Activated effector memory CD4-positive, alpha-beta T cell treated with anti-CD3 and anti-CD28 coated beads, Interleukin-2, amount 50 U/mL, for 16 hours (primary cell): ENCODE measurements at places on chromosomes 5 and 9.
A peak's percentile ranks its signal among the peaks of the same experiment; 100 is the strongest.

DNA sequence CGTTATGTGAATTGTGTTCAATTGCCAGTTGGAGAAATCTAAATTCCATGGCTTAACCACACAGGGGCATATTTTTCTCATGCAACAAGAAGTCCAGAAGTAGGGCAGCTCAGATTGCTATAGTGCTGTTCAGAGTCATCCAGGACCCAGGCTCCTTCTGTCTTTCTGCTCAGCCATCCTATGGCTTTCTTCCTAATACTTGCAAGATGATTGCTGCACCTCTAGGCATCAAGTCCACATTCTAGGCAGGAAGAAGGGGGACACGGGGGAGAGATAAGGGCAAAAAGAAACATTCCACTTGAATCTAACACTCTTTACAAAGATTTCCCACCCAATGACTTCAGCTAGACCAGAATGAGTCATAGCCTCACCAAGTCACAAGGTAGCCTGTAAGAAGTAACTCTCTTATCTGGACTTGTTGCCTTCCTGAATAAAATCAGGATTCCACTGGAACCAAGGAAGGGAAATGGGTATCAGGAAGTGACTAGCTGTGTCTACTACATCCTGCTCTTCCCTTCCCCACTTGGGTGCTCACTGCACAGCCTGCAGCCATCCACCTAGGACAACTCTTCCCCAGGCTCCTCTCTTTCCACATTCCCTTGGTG, 5.3 kb downstream of the ERAP2 start:
- no peak for DNase-seq

- no peak for DNase-seq
These were observed 149.7 kb downstream of the ENC1 start for GRCh38 chr5:74490814-74491213.

- DNase-seq = no peak
These were observed 82.8 kb upstream of the TLE1 start for GRCh38 chr9:81772144-81772543.

- DNase-seq = peak; percentile 77
These were observed 64.5 kb downstream of the TMEM161B start for GRCh38 chr5:88203981-88204750.

GRCh38 chr5:95900383-95900958, 61.2 kb downstream of the ELL2 start:
- no peak for DNase-seq

DNA sequence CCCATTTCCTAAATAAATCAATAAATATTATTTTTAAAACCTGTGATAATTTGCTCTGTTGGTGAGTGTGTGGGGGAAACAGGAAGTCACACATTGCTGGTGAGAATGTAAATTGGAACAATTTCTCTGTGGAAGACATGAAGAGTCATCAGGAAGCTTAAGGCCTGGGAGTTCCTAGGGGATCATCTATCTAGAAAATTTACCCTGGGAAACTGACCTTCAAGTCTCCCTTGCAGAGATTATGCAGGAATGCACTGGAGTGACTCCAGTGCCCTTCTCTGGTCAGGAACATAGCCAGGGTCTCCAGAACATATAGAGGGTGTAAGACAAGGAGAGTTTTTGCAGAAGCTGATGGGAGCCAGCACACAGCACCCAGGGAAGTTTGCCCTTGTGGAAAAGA, 13.0 kb upstream of the GCNT1 start:
- no peak for DNase-seq

DNA sequence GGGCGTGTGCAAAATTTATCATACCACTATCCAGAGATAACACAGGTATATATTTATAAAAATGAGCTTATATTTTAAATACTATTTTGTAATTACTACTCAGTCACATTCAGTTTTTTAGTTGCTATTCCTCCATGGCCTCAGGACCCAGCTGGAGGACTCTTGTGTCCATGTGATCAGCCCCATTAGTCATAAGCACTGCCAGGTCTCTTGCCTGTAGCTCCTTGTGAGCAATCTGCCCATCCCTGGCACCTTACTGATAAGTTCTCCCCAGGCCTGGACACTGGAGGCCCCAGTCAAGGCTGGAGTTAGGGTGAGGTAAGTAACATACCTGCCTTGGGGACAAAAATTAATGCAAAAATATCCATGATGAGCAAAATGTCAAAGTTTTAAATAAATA, 29.5 kb upstream of the ADRB2 start:
- DNase-seq = no peak

- no peak for DNase-seq
These were observed 3.4 kb downstream of the PRPF4 start for GRCh38 chr9:113278840-113279239.

- no peak for DNase-seq
These were observed 72.8 kb downstream of the MED27 start for GRCh38 chr9:132006677-132007370.

DNA sequence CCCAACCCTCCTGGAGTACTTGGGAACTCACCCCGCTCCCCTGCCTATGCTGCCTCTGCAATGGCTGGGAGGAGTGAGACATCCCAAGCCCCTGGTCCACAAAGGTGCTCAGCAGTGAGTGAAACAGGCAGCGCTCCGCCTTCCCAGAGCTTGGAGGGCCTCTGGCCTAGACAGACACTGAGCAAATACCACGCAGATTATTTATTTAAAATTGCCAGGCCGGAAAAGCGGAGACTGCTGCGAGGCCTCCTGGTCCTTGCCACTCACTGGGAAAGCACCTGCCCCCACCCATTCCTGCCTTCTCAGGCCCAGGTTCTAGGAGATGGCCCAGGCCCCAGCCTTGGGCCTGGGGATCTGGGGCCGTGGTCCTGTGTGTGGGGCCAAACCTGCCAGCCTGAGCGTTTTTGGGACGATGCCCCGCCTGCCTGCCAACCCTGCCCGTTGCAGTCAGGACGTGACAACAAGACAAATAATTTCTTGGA, 17.4 kb downstream of the FGF18 start:
- DNase-seq = no peak

DNA sequence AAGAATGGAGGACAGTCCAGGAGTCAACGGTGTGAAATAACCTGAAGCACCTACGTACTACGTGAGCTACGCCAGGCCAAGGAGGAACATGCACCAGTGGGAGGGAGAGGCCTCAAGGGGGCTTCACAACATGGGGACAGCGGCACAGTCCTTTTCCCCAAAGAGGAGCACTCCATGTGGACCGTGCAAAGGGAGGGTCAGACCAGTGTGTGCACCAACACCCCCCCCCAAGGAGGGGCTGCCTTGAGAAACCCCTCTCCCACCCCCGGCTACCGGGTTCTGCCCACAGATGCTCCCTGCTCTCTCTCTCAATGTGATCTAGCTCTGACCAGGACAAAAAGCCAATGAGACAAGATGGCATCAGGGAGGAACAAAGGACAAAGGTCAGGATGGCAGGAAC, 68.6 kb downstream of the PRRT1B start:
- DNase-seq = no peak

- DNase-seq = no peak
These were observed 81.3 kb upstream of the SPATA31C2 start for GRCh38 chr9:88219601-88220000.

DNA sequence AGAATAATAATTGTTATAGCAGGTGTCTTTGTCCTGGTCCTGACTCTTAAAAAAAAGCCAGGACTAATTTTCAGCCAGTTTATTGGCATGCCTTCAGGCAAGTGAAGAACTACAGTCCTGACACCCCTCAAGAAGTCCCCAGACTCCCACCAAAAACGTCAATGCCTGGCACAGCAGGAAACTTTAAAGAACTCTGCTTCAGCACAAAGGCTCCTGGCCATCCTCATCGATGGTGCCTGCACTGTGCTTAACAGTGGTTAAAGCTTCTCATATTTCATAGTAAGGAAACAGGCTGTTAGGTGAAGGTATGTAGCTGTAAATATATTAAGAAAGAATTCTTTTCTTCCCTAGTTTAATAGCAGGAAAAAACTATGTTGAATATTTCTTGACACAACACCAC, 280.1 kb upstream of the PUM3 start:
- no peak for DNase-seq

DNA sequence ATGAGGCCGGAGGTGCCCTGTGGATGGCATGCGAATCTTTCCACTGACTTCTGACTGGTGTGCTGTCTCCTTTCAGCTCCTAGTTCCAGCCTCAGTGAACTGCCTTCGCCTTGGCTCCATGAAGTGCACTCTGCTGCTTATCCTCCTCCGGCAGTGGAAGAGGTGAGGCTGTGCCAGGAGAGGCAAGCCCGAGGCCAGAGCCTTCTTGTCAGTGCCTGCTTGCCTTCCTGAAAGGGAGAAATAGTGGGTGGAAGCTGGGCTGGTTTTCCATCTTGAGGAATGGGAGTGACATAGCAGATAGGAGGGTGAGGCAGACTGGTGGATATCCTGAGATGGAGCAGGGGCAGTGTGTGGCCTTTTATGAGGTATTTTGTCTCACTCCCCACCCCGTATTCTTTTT, 29.7 kb downstream of the SH3GLB2 start:
- DNase-seq = no peak

- no peak for DNase-seq
These were observed 24.1 kb downstream of the ANKH start for GRCh38 chr5:14847471-14847870.

DNA sequence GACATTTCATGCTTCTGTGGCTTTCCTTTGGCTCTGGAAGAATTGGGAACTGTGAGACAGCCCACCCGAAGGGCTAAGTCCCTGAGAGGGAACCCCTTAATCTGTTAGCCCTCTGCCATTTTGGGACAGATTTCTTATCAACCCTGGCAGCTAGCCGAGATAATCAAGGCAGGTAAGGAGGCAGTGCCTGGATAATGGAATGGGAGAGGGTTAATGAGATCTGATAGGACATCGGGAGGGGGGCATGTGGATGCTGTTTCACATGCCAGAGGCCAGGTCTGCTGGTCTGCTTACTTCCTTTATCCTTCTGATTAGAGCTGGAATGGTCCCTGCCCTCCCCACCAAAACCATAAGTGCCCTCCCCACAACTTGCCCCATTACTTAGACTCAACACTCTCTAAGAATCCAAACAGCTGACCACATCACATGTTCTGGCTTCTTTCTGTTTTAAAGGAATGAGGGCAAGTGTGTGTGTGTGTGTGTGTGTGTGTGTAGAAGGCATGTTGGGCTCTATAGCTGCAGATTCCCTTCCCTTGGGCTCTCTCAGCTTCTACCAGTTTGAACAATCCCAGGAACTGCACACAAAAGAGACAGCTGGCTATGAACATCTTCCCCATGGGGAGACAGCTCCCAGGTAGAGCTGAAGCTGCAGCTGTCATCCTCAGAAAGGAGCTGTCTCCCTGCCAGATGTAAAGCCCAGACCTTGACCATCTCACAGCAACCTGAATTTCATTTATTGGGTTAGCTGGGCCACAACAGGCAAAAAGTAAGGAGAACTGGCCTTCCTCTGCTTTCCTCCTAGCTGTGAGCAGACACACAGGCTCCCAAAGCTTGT, 221.3 kb downstream of the PIK3R1 start:
- DNase-seq = no peak

DNA sequence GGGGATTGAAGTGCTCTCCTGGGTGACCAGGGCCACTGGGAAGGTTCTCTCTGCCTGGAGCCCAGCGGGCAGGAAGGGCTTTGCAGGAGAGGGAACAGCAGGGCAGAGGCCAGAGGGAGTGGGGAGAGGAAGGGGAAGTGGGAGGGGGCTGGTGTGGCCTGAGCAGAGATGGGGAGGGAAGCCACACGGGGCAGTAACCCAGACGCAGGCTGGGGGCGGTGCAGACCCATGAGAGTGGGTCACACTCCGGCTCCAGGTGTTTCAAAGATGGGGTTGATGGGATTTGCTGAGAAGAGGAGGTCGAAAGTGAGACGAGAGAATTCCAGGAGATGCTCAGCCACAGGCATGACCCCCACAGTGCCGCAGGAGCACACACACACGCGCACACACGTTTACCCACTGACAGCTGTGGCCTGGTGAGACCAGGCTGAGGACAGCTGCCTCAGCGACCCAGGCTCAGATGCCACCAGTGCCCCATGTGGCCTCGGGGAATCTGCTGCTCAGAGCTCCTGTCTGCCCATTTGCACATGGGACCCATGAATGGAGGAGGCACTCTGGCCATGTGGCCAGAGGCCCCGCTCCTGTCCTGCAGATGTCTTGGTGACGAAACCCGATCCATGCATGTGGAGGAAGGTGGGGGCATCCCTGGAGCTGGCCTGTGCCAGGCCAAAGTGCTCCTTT, 32.7 kb upstream of the FCN2 start:
- DNase-seq = no peak

GRCh38 chr5:132673939-132674630, at the start of gene IL4:
Gene IL4 (plus strand): TSS chr5:132673989. CDS start chr5:132674051, 62 bp downstream.
- DNase-seq = no peak

DNA sequence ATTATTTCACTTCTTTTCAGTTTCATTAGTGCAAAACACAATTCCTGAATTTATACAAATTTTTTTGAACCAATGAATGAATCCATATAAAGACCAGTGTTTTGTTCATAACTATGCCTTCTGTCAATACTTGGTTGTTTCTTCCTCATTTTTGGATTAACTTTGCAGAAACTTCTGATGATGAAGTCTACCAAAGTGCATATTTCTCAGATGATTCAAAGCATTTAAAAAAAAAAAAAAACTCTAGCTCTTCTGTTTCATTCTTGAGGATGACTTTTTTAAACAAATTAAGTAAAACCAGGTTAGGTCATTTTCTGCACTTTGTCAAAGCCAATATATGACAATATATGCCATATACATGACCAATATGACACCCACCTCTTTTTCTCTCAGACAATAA, 92.6 kb downstream of the CHSY3 start:
- DNase-seq = no peak

GRCh38 chr9:127746959-127747569, 12.0 kb upstream of the TOR2A start:
- DNase-seq = no peak

GRCh38 chr5:113043491-113043931, 66.9 kb downstream of the DCP2 start:
- DNase-seq = no peak

- DNase-seq = no peak
These were observed 141.4 kb downstream of the NPR3 start for GRCh38 chr5:32852535-32852934.

DNA sequence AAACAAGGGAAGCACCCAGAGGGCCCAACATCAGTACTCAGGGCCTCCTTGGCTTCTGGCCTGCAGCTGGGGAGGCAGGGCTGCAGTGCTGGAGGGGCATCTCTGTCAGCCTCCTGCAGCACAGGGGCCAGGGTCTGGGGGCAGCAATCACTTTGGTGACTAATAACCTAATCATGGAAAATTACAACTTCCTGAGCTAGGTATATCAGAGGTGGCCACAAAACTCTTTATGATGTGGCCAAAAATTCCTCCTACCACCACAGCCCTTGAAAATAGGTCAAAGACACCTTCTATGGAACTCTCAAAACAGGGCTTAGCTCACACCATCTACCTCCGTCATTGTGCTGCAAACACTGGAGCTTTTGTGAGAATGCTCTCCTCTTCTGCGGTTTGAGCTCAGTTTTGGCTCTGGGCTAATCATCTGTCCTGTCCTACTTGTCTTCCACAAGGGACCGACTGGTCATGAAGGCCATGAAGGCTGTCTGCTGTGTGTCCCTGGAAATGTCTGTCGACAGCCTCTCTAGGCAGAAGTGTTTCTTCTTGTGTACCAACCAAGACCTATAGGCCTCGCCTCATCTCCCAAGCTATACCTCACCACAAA, 28.6 kb downstream of the CSF2 start:
- DNase-seq = peak; percentile 82

GRCh38 chr9:18994263-18994916, 38.6 kb downstream of the SAXO1 start:
- DNase-seq = no peak

GRCh38 chr9:97938081-97938644, at the start of gene HEMGN:
Gene HEMGN (minus strand): TSS chr9:97938172. CDS start chr9:97938136, 36 bp downstream.
- peak; percentile 66 for DNase-seq

GRCh38 chr5:25570067-25570583, 925.3 kb upstream of the CDH10 start:
- DNase-seq = no peak

- no peak for DNase-seq
These were observed 1899.8 kb upstream of the NUDT12 start for GRCh38 chr5:105462377-105462776.

- DNase-seq = no peak
These were observed 283.9 kb downstream of the SEC61B start for GRCh38 chr9:99505936-99506335.
